ENCODE measurements at places on chromosomes 4 and X.

- DNase-seq, result no peak
These were observed 207.5 kb downstream of the NSUN7 start for GRCh38 chr4:40957281-40957680.

- DNase-seq, result no peak
These were observed 44.8 kb downstream of the MOB1B start for GRCh38 chr4:70946939-70947338.

DNA sequence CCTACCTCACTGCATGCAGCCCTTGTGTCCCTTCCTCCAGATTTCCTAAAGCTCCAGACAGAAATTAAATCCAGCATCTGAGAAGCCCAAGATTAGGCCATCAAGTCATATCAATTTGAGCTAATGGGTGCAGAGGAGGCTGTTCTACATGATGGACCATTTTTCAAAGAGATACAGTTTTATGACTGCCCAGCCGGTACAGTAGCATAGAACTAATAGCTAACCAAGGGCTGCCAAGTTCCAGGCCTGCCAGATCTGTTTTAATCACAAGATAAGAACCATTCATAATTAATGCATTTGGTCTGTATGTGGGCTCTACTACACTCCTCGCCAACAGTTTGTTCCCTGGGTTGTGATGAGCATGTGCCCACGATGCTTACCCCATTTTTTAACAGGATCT lies 73.9 kb upstream of the PLAC1 start:
- DNase-seq, result no peak

- no peak for DNase-seq
These were observed 19.4 kb downstream of the DRD5 start for GRCh38 chr4:9800848-9801247.

DNA sequence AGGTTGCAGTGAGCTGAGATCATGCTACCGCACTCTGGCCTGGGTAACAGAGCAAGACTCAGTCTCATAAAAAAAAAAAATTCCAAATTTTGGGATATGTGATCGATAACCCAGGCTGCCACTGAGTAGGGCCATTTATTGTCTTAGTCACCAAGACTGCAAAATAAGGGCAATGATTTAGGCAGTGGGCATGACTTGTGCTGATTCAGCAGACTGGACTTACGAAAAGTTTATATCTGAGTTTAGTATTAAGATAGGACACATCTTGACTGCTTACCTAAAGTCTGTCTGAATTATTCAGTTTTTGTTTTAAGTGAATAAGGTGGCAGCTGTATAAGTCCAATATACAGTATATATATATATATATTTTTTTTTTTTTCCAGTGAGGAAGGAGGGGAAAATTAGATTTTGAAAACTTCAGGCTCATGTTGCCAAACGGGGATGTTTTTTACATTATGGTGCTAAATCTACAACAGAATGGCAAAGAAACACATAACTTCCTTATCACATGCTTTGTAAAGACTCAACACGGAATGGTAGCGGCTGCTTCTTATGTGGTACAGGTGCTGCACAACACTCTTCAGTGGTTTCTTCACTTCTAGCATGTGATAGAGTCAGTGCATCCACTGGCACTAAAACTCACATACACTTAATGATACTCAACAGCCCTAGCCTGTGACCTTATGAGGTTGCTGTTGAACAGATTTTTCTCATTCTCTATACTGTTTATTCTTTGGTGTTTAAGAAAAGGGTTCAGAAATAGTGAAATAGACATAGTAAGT lies 6.5 kb downstream of the TEX13D start:
- DNase-seq, result no peak

DNA sequence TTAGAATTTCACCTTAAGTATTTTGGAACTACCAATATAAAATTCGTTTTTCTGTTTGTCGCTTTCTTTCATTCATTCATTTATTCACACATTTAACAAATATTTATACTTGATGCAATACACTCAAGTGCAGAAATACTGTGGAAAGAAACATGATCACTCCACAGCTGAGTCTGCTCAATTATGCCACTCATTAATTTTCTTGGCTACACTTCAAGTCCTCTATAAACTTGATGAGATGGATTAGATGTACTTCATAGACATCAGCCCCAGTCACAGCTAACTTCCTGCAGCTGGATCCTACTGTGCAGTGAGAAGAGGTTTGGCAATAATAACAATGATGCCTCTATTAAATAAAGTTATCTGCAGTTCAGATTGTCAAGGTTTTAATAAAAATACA lies 208.1 kb downstream of the PDGFC start:
- no peak for DNase-seq

- DNase-seq, result no peak
These were observed 263.5 kb downstream of the MAPK10 start for GRCh38 chr4:86096373-86096772.

DNA sequence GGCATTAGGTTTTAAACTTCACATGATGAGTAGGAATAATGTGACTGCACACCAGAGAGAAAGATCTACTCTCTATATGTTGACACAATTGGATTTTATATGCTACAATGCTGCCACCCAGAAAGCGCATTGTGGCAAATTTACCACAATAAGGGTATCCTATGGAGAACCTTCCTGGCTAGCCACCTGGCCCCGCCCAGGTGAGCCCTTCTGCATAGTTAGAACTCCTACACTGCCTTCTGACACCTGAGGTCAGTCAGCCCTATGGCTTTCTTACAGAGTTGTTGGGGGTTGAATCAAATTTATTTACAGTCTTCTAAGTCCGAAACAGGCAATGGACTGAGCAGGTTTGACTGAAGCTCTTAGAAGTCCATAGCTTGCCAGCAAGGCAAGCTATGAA lies 153.8 kb upstream of the S100G start:
- no peak for DNase-seq

GRCh38 chr4:185879666-185880312 lies 67.8 kb upstream of the SORBS2 start:
- no peak for DNase-seq

DNA sequence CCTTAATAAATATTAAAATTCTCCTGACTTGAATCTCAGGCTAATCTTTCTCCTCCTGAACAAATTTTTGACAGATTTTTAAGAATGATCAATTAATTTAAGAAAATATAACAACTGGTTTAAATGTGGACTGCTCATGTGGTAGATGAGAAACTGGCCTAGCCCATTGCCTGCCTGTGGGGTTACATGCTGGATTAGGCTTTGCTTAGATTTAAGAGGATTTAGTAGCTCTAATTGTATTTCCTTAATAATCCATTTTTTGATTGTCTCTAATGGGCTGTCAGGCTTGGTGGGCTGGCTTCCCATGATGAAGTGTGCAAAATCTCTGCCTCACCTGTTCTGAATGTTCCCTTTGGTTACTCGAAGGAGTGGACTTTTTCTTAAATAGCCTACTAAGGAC lies 27.8 kb upstream of the LIMCH1 start:
- DNase-seq, result no peak

GRCh38 chr4:181989071-181989470 lies 254.1 kb upstream of the TENM3 start:
- DNase-seq, result no peak

DNA sequence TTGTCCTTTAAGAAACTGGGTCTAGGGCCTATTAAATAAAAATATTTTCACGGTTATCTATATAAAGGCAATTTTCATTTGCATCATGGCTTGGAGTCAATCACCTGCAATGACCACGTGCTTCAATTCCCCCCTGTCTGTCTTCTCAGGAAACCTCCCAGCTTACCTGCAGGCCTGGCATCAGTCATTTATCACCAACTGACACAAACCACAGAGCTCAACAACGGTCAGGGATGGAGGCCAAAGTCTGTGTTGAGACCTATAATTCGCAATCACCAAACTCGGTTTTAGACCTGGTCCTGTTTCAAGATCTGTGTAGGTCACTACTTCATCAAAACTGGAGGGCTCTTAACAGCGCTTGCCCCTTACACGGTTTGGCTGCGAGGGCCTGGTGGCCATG lies 1.9 kb downstream of the SLC9A7 start:
- no peak for DNase-seq

- no peak for DNase-seq
These were observed 76.9 kb downstream of the CAMK2D start for GRCh38 chr4:113684534-113685091.

- no peak for DNase-seq
These were observed 11.7 kb downstream of the OPHN1 start for GRCh38 chrX:68421636-68422035.

GRCh38 chr4:110970642-110971041 lies 347.8 kb upstream of the PITX2 start:
- no peak for DNase-seq

- peak; percentile 72 for DNase-seq
These were observed 123.3 kb upstream of the TBL1X start for GRCh38 chrX:9341291-9342201.

DNA sequence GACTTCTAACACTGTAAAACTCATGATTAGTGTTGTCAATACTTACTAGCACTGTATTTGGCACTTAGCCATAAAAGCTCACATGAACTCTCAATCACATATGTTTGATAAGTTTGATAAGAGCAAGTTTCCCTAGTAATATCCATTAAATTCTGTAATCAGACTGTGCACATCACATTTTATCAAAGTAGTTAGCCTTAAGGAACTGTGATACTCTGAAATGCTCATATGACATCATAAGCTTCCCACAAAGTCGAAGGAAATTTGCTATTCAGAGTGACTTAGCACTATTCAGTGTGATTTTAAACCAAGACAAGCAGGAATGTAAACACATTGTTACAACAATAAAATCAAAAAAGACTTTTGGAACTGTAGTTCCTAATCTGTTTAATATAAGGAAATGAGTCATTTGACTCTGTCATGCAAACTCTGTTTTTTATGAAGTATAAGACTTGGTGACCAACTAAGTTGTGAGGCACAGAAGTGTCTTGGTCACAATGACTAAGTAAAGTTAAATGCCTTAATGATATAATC lies 6.7 kb downstream of the SLC7A11 start:
- no peak for DNase-seq

DNA sequence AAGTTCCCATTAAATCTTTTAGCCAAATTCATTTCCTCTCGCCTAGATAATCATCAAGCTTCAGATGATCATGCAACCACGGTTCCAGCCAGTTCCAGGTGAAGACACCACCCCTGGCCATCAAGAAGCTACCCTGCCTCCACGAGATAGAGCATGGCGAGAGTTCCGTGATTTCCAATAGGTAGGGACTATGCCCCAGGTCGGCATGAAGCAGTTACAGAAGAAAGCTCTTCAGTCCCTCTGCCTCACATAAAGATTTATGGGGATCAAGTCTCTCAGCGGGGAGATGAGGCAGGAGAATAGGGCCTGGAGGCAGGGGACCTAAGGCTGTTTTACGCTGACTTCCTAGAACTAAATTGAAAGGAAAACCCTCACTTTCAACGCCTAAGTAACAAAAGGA lies 183.9 kb downstream of the OR13H1 start:
- no peak for DNase-seq

- DNase-seq, result no peak
These were observed 98.3 kb downstream of the ARHGAP24 start for GRCh38 chr4:85573270-85573669.

- no peak for DNase-seq
These were observed 37.1 kb upstream of the GPM6B start for GRCh38 chrX:13854003-13854402.

- DNase-seq, result no peak
These were observed 2.0 kb upstream of the CFAP97 start for GRCh38 chr4:185205697-185206342.

DNA sequence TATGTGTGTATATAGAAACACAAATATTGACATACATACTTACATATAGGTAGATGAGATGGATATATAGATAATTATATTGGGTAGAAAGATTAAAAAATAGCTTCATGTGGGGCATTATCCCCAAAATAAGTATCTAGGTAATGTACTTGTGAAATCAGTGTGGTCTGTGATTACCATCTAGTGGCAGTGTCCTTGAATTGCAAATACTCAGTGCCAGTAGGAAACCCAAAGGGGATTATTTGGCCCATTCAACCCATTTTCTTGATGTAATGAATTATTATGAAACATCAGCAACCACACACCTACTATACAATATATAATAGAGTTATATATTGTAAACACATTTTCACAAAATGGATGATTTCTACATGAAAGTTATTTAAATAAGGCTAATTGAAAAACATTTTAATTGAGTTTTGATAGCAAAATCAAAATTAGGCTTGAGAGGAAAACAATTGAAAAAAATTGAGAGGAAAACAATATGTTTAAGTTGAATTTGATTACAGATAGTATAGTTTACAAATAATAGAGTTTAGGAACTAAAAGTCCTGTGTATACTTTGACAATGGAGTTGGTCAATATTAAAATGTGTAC lies 389.4 kb downstream of the GALNTL6 start:
- DNase-seq, result no peak

GRCh38 chr4:22802876-22803275 lies 110.1 kb downstream of the GBA3 start:
- DNase-seq, result no peak

- DNase-seq, result no peak
These were observed 458.3 kb upstream of the LCORL start for GRCh38 chr4:18479825-18480224.

DNA sequence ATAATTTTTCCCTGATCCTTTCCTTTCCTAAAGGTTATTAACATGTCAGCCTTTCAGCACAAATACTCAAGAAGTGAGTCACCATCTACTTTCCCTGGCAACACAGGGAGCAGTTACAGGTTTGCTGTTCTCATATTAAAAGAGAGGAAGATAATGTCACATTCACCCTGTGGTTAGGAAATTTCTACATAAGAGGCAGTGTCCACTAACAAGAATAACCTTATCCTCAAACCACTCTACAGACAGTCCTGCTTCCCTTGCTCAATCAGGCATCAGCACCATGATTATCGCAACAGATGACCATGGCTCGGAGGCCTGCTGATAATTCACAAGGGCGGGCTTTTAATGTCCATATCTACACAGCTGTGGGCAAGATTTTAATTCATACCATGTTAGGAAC lies 30.9 kb downstream of the RNF150 start:
- DNase-seq, result no peak

DNA sequence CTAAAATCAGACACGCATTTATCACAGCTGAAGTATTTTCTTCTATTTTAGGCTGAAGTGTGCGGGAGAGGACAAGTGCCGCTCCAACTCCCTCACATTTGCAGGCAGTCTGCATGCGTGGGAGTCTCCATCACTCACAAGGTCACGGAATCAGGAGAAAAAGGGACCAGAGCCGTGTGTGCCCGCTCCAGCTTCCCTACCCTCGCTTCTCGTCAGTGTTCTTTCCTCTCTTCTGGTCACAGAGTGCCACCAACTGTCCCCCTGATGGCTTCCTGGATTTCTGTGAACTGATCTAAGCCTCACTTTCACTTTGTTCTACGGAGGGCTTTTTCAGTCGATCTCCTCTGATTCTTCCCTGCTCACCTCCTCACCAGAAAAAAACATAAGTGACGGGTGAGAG lies 407.4 kb upstream of the AADAT start:
- DNase-seq, result no peak

GRCh38 chr4:40280586-40280985 lies 54.5 kb upstream of the CHRNA9 start:
- DNase-seq, result no peak

- no peak for DNase-seq
These were observed 128.1 kb upstream of the HPF1 start for GRCh38 chr4:169885893-169886292.

DNA sequence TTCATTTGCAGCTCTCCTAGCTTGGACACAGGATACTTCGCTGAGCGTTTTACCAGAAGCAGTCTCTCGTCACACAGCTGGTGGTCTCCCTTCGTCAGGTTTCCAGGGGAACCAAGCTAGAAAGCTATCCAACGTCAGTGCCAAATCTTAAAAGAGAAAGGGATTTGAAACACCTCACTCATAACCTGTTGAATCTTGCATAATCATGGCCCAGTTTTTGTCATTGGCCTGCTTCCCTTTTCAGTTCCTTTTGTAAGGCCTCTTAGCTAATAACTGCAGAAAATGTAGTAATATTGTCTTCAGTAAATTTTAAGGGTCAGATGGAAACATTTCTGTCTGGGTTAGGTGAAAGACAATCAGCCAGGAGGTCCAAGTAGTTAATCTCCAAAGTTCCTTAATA lies 22.0 kb downstream of the RAB39B start:
- DNase-seq, result no peak

Measured in CD8-positive, alpha-beta T cell (primary cell).